ENCODE measurements at places on chromosomes 3 and 15.

DNA sequence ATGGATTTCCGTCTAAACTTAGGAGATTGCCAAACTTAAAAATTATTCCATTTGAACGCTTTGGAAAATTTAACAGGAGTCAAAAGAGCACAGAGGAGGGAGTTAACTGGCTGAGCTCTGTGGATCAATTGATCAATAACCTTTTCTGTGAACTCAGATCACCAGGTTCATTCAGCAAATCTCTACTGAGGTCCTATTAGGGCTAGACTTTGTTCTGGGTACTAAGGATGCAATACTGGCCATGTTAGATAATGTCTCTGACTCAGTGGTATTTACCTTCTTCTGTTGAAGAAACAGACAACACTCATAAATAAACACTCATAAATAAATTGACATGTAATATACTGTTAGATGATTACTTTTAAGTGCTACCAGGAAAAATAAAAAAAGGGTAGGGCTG is 323.4 kb upstream of the SUCLG2 start:
- no peak for DNase-seq

GRCh38 chr3:64685800-64686445 is 1.9 kb downstream of the ADAMTS9 start:
- DNase-seq = no peak

DNA sequence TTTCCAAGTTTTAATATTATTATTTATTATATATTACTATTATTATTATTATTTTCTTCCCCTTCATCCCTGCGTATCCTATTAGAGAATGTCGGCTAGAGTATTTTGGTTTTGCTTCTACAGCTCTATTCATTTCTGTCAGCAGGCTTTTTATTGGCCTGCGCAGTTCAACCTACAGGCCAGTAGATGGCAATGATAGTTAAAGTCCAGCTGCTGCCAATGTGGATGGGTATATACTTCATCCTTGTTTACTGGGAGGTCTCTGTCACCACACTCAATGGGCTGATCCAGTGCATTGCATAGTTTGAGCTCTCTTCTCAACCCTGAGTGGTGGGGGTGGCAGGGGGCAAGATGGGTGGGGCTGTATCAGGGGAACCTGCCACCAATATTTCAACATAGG is 799.8 kb downstream of the NSUN3 start:
- no peak for DNase-seq

DNA sequence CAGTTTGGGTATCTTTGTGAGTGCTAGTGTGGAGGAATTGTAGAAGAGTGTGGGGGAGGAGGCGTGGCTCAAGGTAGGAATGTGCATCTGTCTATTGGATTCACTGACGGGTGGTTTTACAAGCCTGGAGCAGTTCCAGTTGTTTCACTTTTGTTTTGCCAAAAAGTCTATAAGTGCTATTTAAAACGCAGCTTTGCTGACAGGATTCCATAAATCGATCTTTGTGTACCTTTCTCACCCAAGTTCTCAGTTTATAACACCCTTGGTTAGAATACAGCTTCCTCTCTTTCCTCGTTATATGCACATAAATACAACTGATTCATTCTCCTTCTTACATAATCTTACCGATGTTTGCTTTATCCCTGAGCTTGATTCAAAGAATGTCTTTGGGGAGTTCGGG is 123.2 kb upstream of the UBE2E2 start:
- DNase-seq = no peak

- no peak for DNase-seq
Measured at GRCh38 chr15:33616475-33616874, 305.7 kb downstream of the RYR3 start.

- no peak for DNase-seq
Measured at GRCh38 chr3:186929186-186929585, 1.1 kb upstream of the ST6GAL1 start.

DNA sequence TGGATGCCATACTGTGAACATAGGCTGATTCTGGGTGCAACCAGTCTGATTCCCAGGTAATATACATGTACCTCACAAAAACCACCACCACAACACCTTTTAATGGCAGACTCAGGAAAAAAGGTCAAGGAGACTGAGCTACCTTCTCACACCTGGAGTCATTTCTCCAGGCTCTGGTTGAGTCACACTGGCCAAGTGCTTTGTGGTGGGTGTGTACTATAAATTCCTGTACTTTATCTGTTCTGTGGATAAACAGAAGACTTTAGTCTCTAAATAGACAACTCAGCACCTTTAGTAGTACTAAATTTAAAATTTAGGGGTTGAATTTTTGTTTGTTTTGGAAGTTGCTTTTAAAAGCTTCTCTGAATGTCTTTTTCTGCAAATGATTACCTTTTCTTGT is 46.7 kb downstream of the TOP2B start:
- no peak for DNase-seq

DNA sequence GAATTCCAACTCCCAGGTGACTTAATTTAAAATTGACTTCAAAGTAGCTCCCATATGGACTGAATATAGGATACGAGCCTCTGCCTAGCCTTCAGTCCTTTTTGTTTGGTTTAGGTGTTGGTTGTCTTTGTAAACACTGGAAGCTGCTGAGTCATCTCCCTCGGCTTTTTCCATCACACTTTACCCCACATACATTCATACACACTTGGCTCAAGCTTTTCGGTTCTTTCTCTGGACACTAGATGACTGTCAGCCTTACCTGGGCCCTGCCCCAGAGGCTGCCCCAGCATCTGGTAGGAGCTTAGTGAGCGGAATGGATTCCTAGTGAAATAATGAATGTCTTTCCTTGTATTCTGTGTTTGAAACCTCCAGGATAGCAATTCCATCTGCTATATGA is 201.5 kb upstream of the IL12A start:
- no peak for DNase-seq

DNA sequence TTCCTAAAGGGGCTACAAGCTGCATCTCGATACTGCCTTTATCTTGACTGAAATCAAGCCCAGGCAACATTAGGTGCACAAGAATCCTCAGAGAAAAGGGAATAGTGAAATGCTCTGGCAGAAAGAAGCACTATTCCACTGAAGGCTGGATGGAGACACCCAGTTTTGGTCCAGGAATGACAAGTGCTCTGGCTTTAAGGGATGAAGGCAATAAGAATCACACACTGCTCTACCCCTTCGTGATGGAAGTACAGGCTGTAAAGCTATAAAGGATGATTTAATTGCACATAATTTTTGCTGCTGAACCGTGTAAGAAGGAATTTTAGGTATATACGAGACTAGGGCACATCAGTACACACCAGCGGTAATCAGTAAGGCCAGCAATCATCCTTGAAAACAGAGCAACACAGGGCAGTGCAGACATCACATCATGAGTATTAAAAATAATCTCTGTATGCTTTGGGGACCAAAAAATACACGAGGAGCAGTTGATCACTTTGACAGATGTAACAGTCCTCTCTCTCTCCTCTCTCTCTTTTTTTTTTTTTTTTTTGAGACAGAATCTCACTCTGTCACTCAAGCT is 414.6 kb upstream of the TBL1XR1 start:
- no peak for DNase-seq

GRCh38 chr3:15805756-15806266 is 8.0 kb upstream of the ANKRD28 start:
- no peak for DNase-seq

DNA sequence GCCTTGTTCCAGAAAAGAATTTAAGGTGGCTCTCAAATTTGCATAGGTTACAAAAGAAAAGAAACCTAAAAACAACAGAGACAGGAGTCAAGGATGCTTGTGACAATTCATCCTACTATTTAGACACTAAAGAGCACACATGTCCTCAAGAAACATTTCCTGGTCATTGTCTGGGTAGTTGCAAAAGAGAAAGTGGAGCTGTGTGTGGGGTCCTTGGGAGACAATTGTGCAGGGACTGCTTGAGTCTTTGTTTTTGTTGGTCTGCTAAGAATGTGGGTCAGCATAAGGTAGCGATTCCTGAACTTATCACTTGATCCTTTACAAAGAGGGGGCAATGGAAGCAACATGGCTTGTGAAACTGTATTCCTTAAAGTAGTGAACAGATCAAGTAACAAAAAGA is 185.3 kb downstream of the KCNAB1 start:
- DNase-seq = no peak

- DNase-seq = no peak
Measured at GRCh38 chr3:136343873-136344555, 93.9 kb downstream of the PCCB start.

GRCh38 chr3:2910997-2911396 is 199.2 kb downstream of the IL5RA start:
- DNase-seq = no peak

DNA sequence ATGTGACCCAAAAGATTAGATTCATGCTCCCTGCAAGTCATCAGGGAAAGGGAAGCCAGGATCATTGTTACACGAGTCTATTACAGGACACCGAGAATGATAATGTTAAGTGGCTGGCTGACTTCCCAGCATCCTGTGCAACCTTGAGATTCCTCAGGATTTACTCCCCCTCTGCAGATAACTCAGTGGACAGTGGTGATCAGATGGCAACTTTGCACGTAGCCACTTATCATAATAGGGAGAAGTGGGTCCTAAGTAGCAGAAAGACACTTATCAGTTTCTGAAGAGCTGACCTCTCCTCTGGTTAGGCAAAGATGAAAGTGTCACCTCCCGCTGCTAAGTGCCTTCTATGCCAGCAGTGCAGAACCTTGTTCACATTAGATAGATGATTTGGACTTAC is 6.7 kb upstream of the TMPRSS7 start:
- DNase-seq = no peak

GRCh38 chr3:60953351-60953750 is 297.9 kb downstream of the FHIT start:
- DNase-seq = no peak

DNA sequence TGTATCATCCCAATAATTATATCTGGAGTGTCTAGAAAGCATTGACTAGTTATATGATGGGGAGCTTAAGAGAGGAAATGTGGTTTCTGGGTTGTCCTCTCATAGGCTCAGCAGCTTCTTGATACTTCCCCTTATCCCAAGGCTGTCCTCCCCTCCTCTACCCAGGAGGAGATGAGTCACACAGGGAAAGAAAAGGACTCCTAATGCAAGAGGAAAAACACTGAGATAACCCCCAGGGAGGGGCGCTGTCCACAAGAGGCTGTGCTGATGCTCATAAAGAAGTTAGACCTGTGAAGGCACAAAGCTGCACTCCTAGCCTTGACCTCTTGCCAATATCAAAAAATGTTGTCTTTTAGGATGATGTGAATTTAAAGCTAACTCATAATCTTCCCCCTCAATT is 28.8 kb upstream of the GYG1 start:
- no peak for DNase-seq

DNA sequence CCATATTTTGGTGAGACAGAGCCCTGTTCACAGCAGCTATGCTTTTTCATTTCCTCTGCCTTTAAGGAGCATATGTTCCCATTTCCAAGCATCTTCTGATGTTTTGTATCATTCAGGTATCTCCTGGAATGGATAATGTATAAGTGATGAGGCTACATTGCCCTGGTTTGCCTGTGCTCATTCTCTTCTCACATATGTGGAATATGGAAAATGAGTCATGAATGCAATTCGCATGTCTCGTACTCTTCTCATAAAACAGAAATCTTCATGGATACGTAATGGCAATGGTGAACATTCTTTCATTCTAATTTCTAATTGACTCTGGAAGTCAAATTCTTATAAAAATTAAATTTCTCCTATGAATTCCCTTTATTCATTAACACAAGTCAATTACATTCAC is 143.1 kb downstream of the CDIN1 start:
- DNase-seq = no peak

DNA sequence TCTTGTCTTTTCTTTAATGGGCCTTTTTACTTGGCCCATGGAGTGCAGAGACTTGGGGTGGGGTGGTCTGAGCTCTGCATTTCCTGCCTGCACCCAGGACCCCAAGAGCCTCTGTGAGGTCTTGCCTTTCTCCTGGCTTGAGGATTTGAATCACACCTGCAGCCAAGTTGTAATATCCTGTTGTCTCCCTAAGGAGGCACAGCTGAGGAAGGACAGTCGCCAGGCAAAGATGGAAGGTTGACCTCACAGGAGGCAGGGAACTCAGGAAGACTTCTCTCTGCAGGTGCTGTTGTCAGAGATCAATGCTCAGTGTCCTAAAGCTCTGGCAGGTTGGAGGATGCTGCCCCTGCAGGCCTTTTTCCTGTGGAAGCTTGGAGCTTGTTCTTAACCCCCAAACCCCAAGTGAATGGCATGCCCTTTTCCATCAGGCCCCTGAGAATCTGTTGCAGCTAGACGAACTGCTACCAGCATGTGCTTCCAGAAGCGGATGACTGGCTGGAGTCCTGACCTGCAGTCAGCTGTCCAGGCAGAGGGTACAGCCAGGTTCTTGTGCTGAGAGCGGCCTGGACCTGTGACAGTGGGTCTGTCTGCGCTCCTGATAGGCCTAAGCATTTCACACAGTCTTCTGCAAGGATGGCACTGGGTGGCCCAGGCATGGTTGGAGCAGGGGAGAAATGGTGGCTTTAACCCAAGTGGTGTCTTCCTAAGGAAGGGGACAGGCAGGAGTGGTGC is 120.0 kb downstream of the EEFSEC start:
- no peak for DNase-seq

DNA sequence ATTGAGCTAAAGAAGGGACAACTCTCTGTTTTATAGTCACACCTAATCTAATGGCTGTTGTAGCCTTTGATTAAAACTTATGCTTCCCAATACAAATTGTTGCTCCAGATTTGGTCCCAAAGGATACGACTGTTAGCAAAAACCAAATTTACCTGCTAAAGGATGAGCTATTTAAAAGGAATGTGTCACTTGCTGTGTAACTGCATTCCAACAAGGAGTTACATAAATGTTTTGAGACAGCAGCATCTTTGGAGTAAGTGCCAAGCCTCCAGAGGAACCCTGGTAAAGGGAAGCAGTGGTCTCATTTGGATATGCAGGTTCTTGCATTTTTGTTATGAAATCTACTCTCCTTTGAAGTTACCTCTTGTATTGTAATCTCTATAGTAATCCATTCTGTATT is 233.3 kb downstream of the THSD4 start:
- DNase-seq = no peak

DNA sequence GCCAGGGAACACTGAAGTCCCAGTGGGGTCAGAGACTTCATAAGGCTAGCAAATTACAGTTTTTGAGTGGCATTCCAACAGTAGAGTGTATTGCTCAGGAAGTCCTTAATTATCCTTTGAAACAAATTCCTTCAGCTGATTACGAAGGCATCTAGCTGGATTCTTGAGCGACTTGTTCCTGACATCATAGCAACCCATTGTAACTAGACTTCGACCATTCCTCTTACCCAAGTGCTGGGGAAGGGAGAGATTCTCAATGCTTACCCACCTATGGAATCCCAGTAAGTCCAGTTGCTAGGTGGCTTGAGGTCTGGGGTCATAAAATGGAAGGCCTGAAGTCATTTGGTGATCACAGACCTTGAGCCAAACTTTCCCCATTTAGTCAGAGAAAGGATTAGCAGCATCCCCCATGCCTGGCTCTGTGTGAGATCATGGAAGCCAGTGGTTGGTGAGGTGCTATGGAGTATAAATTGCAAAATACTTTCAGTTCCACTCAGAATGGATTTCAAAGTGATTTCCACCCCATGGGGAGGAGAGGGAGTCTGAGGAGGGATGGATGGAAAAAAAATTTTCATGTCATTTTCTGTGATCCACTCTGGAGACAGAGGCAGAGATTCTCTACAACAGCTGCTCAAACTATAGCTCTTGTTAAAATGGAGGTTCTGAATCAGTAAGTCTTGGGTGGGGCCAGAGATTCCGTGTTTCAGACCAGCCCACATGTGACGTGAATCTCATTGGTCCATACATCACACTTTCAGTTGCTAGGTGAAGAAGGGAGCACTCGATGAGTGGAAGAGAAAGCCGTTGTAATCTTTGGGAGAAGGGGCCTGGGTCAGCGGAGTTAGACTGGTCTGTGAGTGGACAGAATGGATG is 45.7 kb downstream of the CD86 start:
- DNase-seq = no peak

GRCh38 chr3:39136533-39137434 is 16.6 kb downstream of the CSRNP1 start:
- no peak for DNase-seq
